RWPE2 (cell line): ENCODE measurements at places on chromosomes 7 and 10.

DNA sequence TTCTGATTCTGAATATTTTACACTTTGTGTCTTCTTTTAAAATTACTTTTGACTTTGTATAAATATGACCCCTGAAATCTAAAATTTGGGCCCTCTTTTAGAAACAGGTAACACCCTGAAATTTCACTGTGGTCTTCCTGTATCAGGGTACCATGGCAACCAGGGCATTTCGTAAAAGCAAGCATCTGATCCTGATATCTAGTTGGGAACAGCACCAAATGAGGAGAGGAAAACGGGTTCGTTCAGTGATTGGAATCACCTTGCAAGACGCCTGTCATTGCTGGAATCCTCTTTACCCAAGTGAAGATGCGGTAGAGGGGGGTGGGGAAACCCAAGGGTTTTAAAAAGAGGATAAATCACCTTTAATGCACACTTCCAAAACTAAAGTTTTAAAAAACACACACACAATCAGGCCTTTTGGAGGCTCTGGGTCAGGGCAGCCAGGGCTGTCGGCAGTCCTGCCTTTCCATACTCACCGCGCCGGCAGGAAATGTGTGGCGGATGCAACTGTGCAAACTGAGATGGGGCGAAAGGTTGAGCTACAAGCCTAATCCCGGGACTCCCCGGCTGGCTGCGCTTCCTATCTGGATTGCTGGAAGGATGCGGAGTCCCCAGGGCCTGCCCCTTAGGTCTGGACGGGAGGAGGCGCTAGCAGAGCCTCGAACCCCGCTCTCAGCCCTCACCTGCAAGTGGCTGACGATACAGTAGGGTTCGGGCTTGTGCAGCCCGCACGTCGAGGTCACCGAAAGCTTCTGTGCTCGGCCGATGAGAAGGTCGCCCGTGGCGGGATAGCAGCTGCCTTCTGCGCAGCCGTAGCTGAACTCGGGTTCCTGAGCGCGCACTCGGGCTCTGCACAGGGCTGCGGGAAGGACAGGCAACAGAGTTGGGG lies 1.8 kb downstream of the LAMB1 start:
- no peak for DNase-seq

- DNase-seq, result no peak
Measured at GRCh38 chr7:90853205-90853604, 257.1 kb downstream of the CDK14 start.

DNA sequence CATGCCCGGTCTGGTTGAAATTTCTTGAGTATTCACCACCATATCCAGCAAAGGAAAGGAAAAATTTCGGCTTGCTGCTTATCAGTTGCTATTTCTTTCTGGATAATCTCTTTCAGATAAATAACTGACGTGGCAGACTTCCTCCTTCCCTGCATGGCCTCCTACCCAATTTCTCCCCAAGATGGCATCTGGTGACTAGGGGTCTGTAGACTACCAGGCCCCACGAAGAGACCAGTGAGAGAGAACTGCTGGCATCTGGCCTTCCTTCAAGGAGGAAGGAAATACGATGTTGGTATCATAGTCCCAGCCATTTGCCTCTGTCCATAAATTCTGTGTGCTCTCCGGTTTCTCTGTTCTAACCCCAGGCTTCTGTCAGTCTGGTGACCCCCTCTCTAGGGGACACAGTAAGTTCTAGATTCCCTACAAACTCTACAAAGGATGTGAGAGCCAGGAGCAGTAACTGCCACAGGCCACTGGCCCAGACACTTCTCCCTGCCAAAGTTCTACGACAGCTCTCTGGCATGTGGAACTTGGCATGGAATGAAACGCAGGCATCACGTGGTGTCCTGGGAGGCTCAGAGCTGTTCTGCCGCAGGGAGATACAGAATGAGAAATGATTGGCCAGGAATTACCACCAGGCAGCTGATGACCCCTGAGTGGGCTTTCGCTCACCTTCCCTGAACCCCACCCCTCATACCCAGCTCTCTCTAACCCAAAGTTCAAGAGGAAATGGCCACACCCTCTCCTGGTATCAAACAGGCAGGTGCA lies 30.0 kb upstream of the MSRB2 start:
- no peak for DNase-seq

- no peak for DNase-seq
Measured at GRCh38 chr7:5234852-5235831, 45.1 kb downstream of the WIPI2 start.

DNA sequence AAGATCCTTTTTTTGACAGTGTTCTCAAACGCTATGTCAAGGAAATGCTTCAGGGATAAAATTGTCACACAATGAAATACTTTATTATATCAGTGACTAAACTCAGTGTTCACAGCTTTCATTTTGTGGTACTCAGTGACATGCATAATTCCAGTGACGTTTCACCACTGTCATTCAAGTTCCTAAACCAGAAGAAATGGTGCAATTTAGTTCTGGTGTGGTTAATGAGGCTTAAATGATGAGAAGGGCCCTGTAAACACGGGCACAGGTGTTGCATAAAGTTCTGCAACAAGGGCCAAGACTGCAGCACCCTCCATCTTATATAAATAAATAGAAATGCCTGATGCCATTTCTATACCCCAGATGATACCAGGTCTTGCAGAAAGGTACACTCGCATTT lies 1247.1 kb downstream of the GATA3 start:
- DNase-seq, result no peak

- no peak for DNase-seq
Measured at GRCh38 chr7:148521271-148521670, 69.3 kb upstream of the C7orf33 start.

- DNase-seq, result no peak
Measured at GRCh38 chr7:121404348-121404747, 8.2 kb upstream of the FAM3C start.

DNA sequence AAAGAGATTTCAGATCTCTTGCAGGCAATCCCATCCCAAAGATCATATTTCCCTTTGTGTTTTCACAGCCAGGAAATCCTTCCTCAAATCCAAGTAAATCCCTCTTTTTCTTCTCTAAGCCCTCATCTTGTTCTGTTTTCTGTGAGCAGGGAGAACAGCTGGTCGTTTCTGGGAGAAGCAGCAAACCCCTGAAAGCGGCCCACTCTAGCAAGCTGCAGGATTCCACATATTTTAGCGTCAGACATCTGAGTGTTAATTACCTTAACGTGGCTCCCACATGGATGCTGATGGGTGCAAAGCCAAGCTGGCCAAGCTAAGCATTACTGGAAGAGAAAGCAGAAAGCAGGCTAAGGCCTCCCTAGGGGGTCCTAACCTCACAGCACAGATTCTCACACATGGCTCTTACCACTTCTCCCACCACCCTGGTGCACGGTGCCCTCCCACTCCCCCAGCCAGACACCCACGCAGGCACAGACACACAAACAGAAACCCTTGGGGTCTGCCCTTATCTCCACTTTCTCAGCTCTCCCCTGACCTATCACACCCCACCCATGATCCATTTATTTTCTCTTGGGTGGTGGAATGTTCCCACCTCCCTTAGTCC lies 551.0 kb upstream of the AUTS2 start:
- no peak for DNase-seq

GRCh38 chr7:149261316-149261828 lies 624 bp upstream of the ZNF783 start:
- DNase-seq, result no peak

- no peak for DNase-seq
Measured at GRCh38 chr7:101315336-101315735, 6.3 kb downstream of the IFT22 start.

- DNase-seq, result no peak
Measured at GRCh38 chr7:82270870-82271269, 172.7 kb downstream of the CACNA2D1 start.

- no peak for DNase-seq
Measured at GRCh38 chr10:124353896-124354295, 64.8 kb downstream of the OAT start.

- DNase-seq, result no peak
Measured at GRCh38 chr10:84336406-84337090, 8.2 kb downstream of the CCSER2 start.

GRCh38 chr7:80362010-80362618 lies 149.8 kb downstream of the GNAT3 start:
- DNase-seq, result no peak

GRCh38 chr10:70753026-70753663 lies 32.0 kb downstream of the TBATA start:
- DNase-seq, result no peak

GRCh38 chr7:13949445-13949844 lies 40.0 kb downstream of the ETV1 start:
- no peak for DNase-seq

DNA sequence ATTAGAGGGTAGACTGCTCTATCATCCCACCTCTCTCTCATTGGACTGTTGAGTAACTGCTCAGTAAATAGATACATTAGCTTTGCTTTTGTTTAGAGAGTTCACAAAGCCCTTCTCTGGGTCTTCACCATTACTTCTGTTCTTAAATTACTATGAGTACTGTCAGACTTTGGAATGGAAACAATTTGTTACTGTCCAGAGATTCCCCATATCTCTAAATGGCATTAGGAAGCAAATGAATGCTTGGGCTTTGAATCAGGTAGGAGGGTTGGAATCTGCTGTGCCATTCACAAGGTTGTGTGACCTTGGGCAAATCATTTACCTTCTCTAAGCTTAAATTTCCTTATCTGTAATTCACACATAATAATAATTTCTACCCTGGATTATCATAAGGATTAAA lies 541.0 kb upstream of the FZD8 start:
- DNase-seq, result no peak

DNA sequence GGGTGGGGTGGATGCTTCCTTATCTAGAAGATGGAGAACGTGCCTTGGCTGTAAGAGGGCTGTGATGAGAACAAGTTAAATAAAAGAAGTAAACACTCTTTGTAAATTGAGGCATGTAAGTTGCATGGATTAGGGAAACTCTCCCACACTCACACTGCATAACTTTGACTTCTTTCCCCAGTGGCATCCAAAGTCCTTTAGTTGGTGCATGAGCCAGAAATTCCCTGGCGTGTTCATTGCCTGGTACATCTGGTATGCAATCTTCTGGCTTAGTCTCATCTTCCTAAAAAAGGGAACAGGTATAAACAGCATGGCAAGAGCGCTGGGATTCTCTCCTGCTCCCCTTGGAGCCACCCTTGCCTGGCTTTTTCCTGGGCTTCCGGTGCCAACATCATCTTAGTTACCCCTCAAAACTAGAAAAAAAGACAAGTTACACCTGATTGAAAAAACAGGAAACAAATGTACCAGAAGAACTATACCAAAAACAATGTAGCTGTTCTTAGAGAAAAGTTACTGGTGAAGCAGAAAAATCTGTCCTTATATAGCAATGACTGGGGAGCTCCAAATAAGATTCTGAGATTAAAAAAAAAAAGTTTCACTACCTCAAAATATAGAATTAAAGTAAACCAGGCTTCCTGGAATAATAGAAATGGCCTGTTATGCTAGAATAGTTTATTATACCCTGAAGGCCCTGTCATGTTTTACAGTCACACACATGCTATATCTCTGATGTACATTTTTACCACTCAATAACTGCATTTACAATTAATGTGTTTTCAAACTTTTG lies 9.9 kb downstream of the RP9 start:
- no peak for DNase-seq

DNA sequence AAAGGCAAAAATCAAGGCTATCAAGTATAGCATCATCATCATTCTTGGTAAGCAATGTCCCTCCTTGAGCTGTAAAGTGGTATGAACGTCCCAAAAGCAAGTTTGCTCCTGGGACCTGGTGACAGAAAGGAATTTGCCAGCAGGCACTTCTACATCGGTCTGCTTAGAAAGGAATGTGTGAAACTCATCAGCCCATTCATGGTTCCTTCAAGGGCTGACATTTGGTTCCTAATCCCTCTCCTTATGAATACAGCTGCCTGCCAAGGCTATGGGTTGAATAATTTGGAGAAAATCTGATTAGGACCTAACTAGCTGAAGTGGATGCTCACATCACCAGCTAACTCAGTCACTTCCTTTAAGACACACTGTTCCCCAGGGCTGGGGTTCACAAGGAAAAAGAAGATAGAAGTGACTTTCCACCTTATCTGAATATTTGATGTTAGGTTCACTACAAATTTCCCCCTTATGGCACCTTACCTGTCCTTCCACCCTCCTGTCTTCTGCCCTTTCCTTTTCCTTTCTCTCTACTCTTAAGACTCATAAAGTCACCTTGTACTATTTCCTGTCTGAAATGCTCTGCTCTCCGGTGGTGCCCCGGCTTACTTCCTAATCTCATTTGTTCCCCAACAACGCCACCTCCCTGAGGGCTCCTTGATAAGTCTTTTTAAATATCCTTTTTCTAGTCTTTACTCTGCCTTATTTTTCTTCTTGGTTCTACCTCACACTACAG lies 187.1 kb downstream of the NPSR1 start:
- no peak for DNase-seq

- DNase-seq, result no peak
Measured at GRCh38 chr7:112940314-112940732, 146.3 kb downstream of the GPR85 start.

DNA sequence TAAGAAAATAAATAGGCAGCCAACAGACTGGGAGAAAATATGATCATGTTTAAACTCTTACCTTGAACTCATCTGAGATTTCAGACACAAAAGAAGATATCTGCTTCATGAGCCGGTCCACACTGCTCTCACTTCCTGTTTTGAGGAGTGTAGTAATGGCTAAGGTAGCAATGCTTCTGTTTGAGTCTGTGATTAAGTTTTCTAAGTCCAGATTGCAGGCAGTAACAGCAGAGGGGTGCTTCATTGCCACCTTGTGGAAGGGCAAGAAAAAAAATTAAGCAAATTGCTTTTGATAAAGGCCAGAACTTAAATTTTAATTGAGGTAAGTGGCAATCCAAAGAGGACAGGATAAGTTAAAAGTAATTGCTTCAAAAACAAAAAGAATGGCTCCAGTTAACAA lies 69.1 kb downstream of the MEST start:
- DNase-seq, result no peak

GRCh38 chr7:135341049-135341448 lies 107.4 kb downstream of the STRA8 start:
- DNase-seq, result no peak

- DNase-seq, result no peak
Measured at GRCh38 chr7:137696376-137696775, 150.4 kb downstream of the DGKI start.

- no peak for DNase-seq
Measured at GRCh38 chr10:111988646-111989045, 194.9 kb downstream of the GPAM start.

GRCh38 chr10:114544045-114544659 lies 113.9 kb downstream of the ABLIM1 start:
- DNase-seq, result no peak

- DNase-seq, result no peak
Measured at GRCh38 chr7:44046321-44047061, 2.0 kb downstream of the DBNL start.

DNA sequence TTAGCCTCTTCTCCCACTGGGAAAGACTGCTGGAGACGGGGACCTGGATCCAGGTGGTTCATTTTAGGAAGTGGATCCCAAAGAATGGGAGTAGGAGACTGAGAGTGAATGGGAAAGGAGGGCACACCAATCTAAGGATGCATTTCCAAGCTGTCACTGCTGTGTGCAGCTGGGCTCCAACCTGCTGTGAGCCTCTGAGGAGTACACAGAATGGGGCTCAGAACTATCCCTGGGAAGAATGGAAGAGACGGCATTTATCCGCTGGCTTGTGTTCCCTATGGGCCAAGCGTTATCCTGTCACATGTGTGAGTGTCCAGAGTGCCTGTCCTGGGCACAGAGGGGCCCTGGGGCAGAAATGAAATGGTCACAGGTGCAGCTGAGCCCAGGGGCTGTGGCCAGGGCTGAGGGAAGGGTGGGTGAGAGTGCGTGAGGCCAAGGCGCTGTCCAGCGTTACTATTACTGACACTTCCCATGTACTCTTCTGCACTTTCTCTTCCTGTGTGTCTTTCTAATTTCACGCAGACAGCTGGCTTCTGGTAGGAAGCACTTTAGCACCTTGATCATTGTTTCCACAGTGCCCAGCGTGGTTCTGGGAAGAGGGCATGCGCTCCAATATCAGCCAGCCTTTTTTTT lies 35.4 kb upstream of the PODXL start:
- DNase-seq, result no peak
